ENCODE measurements at places on chromosomes 5 and 9.

DNA sequence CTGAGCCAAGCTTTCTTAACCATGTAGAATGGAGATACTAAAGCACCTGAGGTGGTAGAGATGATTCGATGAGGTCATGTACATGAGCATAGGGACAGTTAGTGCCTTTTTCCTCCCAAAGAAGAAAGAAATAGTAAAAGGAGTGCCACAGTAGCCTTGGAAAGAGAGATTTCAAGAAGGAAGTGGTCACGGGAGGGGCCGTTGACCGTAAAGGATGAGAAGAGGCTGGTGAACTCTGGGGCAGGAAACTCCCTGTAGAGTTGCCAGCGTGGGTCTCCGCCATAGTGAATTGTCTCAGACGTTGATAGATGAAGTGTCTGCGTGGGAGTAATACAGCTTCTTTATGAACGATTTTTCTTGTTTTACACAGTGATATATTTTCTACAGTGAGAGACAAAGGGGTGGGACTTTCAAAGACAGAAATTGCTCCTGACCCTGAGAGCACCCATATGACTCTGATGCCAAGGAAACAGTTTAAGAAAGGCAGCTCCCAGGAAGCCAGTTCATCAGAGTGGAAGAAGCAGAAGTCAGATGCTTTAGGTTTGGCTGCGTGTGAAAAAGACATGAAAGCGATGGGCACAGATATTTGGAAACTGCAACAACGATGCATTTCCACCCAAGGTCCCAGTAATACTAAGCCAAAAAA is 41.3 kb downstream of the UGCG start:
- peak; percentile 62 for DNase-seq

- no peak for DNase-seq
Measured at GRCh38 chr5:66041627-66042026, 102.5 kb upstream of the SREK1 start.

- no peak for DNase-seq
Measured at GRCh38 chr9:8287501-8287900, 487.9 kb upstream of the DMAC1 start.

GRCh38 chr5:59757442-59757841 is 136.1 kb downstream of the PDE4D start:
- no peak for DNase-seq

DNA sequence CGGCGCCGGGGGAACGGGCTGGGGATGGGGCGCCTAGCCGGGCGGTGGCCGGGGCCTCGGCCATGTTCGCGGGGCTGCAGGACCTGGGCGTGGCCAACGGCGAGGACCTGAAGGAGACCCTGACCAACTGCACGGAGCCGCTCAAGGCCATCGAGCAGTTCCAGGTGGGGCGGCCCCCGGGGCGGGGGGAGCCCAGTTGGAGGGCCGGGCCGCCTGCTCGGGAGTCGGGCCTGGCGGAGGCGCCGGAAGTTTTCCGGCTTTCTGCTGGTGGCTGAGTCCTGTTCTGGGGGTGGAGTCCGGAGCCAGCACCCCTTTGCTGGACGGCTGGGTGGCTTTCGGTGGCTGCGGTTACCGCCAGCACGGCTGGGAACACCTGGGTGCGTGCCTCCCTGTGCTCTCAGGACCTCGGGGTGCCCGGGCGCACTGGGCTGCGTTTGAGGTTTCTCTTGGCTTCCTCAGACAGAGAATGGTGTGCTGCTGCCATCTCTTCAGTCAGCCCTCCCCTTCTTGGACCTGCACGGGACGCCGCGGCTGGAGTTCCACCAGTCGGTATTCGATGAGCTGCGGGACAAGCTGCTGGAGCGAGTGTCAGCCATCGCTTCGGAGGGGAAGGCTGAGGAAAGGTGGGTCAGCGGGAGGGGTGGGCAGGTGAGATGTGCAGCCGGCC is 454 bp downstream of the NELFB start:
- no peak for DNase-seq

DNA sequence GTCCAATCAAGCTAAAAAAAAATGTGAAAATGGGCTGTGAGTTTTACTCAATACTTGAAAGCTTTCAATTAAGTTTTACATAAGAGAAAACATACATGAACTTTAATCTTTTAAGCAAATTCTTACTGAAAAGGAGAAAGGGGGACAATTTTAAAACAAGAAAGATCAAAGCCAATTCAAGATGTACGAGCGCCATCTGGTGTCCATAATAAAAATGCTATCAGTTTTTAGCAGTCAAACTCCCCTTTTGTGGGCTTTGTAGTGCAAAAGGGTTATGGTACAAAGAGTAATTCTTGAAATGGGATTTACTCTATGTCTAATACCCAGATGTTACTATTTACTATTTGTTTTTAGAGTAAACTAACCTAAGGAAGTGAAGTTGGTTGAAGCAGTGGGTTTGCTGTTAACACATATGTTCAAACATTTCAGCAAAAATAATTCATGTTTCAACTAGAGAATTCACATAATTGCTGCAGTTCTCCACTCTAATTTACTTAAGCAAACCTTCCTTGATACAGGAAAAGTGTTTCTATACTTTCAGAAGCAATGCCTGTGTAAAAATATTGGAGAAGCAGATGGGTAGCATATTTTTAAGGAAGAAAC is 228.2 kb upstream of the TYRP1 start:
- DNase-seq: no peak

DNA sequence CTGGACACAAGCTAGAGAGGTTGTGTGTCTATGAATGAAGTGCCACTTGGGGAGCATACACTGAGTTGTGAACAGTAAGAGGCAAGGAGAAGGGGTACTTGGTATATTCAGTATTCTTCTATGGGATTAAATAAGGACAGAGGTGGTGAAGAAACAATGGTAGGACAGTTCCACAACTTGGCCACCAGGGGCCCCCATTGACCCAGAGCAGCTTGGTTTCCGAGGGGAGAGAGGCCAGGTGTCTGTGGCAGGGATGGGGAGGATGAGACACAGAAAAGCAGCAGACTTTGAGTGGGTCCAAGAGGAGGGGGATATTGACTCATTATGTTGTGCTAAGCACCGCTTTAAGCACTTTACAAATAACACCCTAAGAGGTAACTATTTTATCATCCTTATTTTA is 220.6 kb downstream of the MELK start:
- DNase-seq: peak; percentile 17

- DNase-seq: no peak
Measured at GRCh38 chr5:178196986-178197385, 7.3 kb upstream of the HNRNPAB start.

- no peak for DNase-seq
Measured at GRCh38 chr5:93704996-93705395, 36.4 kb downstream of the POU5F2 start.

DNA sequence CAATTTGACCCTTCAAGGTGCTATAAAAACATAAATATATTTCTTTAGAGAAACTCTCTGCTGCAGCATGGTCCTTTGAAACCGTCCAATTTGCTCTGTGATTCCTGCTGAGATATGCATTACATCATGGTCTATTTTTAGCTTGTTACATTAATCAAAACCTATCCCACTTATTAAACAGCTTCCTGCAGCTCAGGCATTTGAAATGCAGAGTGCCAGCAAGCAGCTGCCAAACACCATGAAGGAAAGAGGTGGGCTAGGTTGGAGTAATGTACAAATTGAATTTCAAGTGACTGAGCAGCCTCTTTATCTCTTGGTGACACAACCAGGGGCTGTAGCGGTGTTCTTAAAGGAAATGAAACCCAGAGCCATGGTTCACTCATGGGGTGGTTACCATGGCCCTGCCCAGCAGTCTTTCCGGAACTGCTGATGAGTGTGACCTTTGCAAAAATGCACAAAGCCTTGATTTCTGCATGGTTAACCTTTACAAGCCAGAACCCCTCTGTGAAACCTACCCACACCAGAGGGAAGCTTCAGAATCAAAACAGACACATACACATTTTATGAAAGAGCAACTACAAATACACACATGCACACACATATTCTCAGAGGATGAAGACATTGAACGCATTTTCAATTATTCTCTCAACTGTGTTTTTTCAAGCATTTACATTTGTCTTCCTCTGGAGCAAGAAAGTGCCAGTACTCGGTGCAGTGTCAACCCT is 155.8 kb upstream of the ZNF608 start:
- DNase-seq: no peak

- no peak for DNase-seq
Measured at GRCh38 chr9:121073038-121073437, 1.7 kb upstream of the CNTRL start.

GRCh38 chr9:86126998-86127972 is 27.9 kb upstream of the GOLM1 start:
- DNase-seq: no peak

- DNase-seq: peak; percentile 65
Measured at GRCh38 chr9:89999534-90000370, 394.9 kb downstream of the GADD45G start.

GRCh38 chr9:4794691-4795090 is 1.9 kb downstream of the RCL1 start:
- no peak for DNase-seq

DNA sequence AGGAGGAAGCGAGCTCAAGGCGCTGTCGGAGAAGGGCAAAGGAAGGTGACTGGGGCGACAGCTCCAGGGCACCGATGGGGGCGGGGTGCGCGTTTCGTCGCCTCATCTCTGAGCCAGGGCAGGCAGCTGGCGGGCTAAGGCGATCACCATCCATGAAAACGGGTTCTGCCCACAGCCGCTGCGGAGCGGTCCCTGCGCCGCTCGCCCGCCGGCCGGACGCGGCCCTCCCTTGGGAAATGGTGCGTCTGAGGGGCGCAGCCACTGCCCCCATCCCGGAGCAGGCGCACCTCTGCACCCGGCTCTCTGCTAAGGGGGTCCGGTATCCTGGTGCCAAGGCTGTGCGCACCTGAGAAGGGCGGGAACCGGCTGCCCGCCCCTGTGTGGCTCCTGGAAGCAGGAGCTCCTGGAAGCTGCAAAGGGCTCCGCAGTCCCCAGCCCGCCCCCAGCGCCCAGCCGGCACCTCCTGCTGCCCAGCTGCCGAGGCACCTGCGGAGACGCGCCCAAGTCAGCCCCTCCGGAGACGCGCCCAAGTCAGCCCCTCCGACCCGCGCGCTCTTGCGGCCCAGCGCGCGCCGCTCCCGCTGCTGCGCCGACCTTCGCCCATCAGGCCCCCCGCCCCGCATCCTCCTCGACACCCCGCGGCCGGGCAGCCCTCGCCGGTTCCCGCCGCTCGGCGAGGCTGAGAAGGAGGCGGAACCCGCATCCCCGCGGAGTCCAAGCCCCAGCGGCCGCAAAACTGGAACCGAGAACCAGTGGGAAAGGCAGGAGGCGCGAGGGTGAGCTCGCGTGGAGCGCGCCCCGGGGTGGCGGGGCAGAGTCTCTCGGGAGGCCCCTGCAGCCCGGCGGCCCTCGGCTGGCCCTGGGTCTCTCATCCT is 757 bp downstream of the ANKRD34B start:
- DNase-seq: peak; percentile 15

DNA sequence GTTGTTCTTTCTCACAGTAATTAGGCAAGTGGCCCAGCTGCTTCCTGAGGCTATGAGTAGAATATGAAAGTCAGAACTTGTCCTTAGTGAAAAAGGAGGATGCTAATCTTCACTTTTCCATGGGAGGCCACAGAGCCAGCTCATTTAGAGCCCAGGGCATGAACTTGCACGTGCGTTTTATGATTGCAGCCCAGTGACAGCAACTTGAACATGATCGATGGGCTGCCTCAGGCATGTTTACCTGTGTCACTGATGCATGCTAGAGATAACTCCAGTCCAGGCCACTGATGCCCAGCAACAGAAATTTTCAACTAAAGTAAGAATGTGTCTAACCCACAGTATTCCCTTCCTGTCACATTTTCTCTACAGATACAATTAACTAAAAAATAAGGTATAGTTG is 179.3 kb downstream of the CTNND2 start:
- DNase-seq: no peak

GRCh38 chr5:19987612-19988361 is at the start of gene CDH18:
TSS of gene CDH18 (minus strand) at chr5:19988200. CDS start at chr5:19838986, 149,214 bp downstream.
- no peak for DNase-seq

GRCh38 chr9:33988219-33988890 is 60.3 kb downstream of the UBAP2 start:
- DNase-seq: peak; percentile 28

DNA sequence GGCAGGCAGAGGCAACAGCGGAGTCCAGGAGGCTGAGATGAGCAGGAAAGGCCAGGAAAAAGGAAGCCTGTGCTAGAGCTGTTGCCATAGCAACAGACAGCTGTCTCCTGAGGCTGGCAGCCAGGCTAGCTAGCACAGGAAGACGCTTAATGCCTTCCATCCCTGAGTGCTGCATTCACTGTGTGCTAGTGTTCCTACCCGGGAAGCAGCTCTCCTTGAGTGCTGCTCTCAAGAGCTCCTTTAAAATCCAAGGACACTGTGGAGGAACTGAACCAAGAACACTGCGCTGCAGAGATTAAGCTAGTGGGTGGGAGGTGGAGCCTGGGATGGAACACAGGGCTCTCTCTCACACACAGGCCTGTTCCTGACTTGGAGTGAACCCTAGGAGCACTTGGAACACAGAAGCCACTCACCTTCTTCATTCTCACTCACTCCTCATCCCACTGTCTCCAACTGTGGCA is 53.5 kb upstream of the IL7R start:
- DNase-seq: no peak

- no peak for DNase-seq
Measured at GRCh38 chr5:6804766-6805501, 91.7 kb downstream of the TENT4A start.

- DNase-seq: no peak
Measured at GRCh38 chr5:91189480-91190313, 193.4 kb downstream of the ARRDC3 start.

- DNase-seq: no peak
Measured at GRCh38 chr9:128807827-128808226, 10.5 kb upstream of the ENDOG start.

GRCh38 chr5:154286557-154286956 is 96.0 kb downstream of the GALNT10 start:
- DNase-seq: no peak

GRCh38 chr5:68431186-68431585 is 215.6 kb downstream of the PIK3R1 start:
- DNase-seq: no peak

- no peak for DNase-seq
Measured at GRCh38 chr9:16986556-16986955, 116.1 kb upstream of the BNC2 start.

- no peak for DNase-seq
Measured at GRCh38 chr9:106682420-106682819, 180.5 kb upstream of the ZNF462 start.

- DNase-seq: no peak
Measured at GRCh38 chr5:177610131-177610769, 10.3 kb downstream of the B4GALT7 start.

DNA sequence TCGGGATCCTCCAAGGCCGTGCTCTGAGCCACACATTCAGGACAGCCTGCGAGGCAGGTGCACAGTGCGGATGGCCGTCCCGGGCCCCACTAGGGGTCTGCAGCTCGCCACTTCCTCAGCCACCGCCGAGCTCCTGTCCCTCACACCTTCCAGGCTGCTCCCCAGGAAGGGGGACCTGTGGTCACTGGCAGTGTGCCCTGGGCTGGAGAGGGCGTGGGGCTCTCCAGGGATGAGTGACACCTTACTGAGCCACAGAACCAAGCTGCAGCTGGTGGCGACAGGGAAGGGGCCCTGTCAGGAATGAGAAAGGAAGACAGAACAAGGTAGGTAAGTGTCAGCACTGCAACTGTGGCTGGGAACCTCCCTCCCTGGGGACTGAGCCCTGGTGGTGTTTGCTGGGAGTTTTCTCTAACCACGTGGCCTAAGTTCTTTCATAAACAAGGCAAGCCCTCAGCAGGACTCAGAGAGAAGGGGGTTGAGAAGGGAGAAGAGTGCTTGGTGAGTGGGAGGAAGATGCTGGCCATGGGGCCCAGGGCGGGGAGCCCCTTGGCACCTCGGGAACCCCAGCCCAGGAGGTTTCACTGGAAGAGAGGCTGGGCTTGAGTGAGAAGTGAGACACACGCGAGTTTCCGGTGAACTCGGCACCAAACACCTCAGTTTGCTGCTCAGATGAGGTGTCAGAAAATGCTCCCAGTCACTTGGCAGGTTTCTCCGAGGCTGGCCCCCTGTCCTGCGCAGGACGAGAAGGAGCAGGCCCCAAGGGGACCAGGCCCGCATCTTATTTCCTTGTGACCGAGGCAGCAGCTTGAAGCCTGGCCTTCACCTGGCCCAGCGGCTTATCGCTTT is 5.2 kb downstream of the IL13 start:
- peak; percentile 55 for DNase-seq

Data from stimulated activated CD4-positive, alpha-beta T cell treated with anti-CD3 and anti-CD28 coated beads, Interleukin-2, amount 100 ng/mL, for 24 hours (primary cell).